ENCODE measurements at places on chromosomes 1 and 21.
A peak's percentile ranks its signal among the peaks of the same experiment; 100 is the strongest.

- peak; percentile 68 for DNase-seq
Observed at GRCh38 chr1:91751275-91751674, 134.7 kb downstream of the TGFBR3 start.

DNA sequence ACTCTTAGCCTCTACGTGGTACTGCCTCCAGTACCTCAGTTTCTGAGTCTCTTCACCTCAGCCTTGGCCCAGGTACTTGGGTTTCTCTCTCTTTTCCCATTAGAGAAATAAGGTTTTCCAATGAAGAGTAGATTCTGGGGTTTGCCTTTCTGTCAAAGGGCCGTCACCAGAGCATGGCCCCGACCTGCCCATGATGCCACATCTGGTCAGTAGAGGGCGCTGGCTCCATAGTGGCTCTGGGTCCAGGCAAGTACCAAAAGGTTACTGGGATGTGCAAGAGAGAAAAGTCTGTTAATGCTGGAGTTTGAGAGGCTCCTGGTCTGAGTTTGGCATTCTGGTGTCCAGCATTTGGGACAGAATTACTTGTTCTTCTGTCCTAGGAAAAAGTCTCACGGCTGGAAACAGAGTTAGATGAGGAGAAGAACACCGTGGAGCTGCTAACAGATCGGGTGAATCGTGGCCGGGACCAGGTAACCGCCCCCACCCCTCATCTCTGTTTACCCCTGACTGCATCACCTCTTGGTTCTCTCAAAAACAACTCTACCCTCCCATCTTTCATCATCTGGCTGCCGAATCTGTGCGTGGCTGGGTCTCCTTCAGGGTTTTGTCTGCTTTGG, 5.3 kb upstream of the TUFT1 start:
- peak; percentile 53 for DNase-seq

GRCh38 chr1:182595641-182596240, 6.7 kb upstream of the RNASEL start:
- peak; percentile 61 for DNase-seq

DNA sequence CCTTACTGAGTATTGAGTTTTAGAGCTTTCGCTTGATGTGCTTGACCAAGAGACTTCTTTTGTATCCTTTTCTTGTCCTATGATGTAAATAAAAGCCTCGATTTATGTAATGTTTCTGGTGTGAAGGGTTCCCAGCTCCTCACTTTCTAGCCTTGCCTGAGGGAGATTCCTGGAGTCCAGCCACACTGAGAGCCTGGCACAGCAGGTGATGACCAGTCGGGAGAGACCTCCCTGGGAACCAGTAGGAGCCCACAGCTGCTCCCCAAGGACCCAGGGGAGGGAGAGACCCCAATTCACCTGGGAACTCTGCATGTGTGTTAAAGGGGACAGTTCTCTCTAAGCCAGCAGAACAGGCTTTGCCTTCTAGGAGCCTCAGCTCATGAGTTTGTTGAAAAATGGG, 8.9 kb downstream of the C1orf115 start:
- no peak for DNase-seq

GRCh38 chr1:18787825-18788385, 71.6 kb downstream of the TAS1R2 start:
- DNase-seq: no peak

DNA sequence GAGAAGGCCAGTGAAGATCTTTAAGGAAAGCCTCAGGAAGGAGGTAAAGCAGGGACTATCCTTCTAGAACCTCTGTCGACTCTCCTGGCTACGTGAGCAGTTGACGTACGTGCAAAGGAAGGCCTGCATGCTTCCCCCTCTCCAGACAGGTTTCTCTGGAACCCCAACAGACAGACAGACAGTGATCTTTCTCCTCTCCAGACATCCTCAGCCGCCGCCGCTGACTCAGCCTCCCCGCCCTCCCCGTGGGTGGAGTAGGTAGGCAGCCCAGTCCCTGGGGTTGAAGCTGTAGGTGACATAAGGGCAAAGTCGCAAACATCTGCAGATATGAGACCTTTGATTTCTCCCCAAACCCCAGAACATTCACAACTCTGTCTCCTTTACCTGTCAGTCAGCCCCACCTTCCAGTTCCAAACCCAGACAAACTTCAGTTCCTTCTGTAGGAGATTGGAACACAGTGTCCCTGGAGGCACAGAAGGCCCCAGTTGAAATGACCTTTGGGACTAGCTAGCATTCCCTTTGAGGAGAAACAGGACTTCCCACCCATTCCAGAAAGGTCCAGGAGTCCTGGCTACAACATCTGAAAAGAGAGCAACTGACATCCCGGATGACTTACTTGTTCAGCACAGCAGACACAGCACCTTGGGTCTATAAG, 146.0 kb upstream of the JUN start:
- no peak for DNase-seq

DNA sequence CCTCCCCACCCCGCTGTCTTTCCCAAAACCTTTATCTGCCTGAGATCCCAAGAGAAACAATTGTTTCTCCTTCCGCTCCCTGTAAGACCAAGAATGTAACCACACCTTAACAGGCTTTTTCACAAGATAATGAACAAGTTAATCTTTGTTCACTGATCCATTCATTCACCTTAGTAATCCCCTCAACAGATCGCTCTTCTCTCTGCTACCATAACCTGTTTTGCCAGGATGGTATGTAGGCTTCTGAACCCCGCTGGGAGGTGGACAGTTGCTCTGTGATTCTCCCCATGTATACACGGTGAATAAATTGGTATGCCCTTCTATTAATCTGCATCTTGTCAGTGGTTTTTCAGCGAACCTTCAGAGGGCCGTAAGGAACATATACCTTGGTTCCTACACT, 18.7 kb upstream of the RGSL1 start:
- no peak for DNase-seq

DNA sequence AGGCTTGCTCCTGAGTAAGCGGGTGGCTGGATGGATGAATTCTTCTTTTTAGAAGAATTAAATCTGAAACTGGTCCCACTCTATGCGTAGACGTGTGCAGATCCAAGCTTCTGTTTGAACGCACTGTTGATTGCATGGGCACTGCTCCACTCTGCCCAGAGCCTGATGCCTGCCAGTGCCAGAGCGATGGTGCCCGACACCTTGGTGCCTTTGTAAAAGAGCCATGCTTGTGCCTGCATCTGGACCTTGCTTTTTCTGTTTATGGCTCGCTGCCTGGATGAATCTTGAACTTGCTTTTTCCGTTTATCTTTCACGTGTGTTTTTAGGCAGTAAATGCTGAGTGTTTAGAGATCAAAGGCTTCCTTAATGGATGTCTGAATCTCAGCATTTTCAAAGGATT, 15.0 kb upstream of the PWP2 start:
- no peak for DNase-seq
